ENCODE measurements at places on chromosomes 5 and 9.

DNA sequence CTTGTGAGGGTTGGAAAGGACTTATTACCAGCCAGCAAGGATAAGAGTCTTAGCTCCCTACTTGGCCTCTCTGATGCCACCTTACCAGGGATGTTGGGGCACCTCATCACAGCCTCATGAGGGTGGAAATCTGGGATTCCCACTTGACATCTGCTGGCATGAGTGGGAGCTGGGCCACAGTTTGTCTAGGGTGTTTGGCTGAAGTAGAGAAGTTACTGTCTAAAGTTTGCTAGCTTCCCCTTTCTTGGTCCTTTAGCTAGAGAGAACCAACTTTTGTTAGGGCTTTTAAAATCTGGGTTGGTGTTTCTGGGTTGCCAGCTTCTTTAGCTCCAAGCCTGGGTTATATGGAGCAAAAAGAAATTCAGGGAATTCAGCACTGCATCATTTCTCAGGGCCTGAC, 57.5 kb upstream of the GNA14 start:
- no peak for DNase-seq

DNA sequence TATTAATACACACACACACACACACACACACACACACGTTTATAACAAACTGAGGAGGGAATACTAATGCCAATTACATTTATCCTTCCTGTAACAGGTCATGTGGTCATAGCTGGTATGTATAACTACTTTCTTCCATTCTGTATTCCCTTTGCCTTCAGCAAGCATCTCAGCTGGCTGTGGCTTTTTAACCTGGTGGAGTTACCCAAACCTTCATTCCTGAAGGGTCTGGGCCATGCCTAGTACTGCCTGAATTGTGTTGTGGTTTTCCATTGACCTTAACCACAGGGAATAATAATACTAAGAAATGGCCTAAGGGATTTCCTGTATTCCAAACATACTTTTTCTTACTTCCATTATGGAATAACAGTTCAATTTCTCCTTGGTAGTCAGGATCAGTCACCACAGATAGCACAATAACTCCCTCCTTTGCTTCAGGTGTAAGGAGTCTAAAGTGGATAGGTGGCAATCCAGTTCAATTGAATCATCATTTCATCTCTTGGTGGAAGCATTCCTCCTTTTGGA, 222.2 kb upstream of the MEF2C start:
- DNase-seq: no peak

- no peak for DNase-seq
Observed at GRCh38 chr9:115551396-115551795, 433.4 kb upstream of the TNC start.

DNA sequence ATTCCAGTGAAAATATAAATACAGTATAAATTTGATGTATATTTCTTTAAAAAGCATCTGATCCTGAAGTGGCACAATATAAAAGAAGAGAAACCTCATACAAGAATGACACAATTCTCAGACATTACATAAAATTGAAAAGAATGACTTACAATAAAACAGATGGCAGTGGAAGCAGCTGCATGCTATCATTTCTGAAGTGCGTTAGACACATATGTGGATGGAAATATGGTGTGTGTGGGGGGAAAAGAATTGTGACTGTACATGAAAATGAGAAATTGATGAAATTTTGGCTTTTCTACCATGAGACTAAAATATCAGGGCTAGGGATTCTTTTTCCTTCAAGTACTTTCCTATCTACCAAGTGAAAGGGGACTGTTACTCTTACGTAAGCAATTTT, 45.9 kb upstream of the CDH18 start:
- DNase-seq: no peak
